ENCODE measurements at places on chromosomes 6 and 20.
A peak's percentile ranks its signal among the peaks of the same experiment; 100 is the strongest.

GRCh38 chr20:6200092-6200491 is 77.3 kb upstream of the FERMT1 start:
- no peak for DNase-seq

DNA sequence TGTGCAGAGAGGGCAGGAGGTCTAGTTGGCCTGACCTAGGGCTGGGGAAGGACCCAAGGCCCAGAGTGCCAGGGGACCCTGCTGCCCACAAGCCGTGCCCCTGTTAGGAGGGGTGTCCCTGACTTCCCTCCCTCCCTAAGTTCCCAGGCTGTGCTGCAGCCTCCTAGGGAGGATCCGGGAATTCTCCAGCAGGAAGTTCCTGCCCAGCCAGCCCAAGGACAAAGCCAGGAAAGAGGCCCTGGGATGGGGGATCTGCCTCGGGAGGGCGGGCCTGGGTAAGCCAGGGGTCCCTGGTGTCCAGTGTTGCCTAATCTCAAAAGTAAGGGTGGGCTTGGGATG is 9.3 kb upstream of the BAK1 start:
- DNase-seq = no peak

DNA sequence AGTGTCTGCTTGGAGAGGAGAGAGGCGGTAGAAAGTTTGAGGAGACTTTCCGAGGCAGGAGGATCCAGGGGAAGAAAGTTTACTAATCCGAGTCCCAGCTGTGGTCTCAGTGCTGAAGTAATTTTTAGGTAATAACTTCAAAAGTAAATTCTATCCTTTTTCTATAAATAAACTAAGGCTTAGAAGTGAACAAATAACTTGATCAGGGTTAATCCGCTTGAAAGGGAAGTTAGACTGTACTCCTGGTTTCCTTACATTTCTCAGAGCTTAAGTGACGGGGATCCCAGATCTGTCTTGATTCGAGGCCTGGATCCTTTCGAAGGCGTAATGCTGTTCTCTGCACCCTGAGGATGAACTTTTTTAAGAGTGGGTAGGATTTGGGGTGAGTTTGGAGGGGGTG is 2.6 kb downstream of the STK35 start:
- DNase-seq = no peak

DNA sequence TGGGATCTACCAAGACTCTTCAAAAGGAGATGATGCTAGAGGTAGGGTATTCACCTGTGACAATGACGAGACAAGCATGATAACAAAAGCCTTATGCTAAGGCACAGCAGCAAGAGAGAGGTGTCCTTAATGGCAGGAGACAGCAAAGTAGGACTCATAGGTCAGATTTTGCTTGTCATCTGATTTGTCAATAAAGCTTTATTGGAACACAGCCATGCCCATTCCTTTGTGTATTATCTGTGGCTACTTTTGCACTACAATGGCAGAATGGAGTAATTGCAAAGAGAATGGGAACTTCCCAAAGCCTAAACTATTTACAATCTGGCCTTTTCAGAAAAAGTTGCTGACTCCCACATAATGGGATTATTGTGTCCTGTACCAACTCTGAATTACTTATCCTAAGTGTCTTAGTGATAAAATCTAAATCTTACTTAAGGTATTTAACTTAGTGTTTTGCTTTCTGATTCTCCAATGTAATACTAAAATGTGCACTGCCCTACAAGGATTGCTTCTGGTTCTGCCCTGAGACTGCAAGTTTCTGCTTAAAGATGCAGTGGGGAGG is 221.6 kb downstream of the CDC5L start:
- DNase-seq = no peak

- peak; percentile 1 for DNase-seq
These were observed 301.6 kb upstream of the ADGRB3 start for GRCh38 chr6:68333442-68333841.

DNA sequence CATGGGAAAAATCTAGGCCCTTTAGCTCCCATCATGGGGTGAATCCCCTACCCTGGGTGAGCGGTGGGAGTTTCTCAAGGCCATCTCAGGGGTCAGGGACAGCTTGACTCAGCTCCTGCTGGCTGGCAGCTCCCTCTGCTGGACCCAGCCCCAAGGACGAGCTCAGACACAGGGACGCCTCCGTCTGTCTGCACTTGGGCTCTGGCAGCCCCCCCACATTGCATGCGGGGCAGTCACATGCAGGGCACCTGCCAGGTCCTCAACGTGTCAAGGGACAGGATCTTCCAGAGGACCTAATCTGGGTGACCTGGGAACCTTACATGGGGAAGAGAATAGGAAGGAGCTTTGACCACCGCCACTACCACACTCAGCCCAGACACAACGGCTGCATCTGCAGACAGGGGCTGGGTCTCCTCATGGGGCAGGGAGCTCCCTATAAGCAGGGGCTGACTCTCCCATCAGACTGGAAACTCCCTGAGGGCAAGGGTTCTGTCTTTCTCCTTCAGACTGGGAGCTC is 173.4 kb downstream of the MRPL14 start:
- no peak for DNase-seq

- no peak for DNase-seq
These were observed 133.5 kb downstream of the PLCB1 start for GRCh38 chr20:8265588-8265987.

GRCh38 chr6:138727182-138727581 is 46.4 kb upstream of the CCDC28A start:
- DNase-seq = no peak

GRCh38 chr6:2117447-2117846 is 128.0 kb downstream of the GMDS start:
- no peak for DNase-seq

GRCh38 chr20:38812182-38812581 is 6.7 kb downstream of the PPP1R16B start:
- DNase-seq = no peak

DNA sequence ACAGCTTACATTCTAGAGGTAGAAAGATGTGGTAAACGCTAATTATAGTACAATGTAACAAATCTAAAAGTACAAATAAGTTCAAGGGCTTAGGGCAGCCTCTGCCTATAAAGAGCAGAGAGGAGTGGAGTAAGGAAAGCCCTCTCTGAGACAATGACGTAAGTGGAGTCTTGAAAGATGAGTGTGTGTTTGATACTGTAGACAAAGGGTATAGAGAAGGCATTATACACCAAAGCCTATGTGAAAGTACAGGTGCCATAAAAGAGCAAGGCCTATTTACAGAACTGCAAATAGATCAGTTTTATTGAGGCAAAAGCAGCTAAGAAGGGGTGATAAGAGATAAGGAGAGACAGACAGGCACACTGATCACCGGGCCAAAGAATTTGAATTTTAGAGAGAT is 10.9 kb downstream of the GOPC start:
- no peak for DNase-seq

DNA sequence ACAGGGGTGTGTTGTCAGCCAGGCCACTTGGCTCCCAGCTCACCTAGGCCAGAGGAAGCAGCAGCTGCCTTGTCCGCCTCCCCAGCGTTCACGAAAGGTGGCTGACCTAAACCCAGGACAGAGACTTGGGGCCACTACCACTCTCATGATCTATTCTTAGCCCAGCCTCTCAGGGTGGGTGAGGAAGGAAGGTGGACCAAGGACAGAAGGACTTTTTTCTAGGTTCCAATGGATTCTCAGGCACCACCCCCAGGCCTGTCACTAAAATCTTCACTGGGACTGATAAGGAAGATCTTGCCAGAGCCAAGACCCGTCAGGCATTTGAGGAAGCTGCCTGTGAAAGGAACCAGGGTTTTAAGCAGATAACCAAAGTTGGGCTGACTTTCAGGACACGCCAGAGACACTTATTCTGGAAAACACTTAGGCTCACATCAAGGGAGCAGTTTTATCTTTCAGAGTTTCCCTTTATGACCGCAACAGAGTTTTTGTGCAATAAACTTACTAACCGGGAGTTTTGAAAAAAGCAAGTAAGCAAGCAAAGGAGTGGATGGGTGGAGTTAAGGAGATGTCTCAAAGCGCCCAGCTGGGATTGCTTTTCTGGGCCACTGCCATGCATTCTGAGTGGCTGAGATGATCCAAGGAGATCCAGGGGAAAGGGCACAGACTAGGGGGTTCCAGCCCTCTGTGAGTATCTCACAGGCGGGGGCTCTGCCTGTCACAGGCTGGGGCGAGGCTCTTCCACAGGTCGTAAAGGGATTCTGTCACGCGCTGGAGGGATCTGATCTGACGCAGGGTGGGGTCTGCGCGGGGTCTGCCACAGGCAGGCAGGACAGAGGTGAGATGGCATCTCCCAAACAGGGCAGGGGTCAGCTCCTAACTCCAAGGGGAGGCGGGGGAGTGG is 989 bp downstream of the FITM2 start:
- no peak for DNase-seq

DNA sequence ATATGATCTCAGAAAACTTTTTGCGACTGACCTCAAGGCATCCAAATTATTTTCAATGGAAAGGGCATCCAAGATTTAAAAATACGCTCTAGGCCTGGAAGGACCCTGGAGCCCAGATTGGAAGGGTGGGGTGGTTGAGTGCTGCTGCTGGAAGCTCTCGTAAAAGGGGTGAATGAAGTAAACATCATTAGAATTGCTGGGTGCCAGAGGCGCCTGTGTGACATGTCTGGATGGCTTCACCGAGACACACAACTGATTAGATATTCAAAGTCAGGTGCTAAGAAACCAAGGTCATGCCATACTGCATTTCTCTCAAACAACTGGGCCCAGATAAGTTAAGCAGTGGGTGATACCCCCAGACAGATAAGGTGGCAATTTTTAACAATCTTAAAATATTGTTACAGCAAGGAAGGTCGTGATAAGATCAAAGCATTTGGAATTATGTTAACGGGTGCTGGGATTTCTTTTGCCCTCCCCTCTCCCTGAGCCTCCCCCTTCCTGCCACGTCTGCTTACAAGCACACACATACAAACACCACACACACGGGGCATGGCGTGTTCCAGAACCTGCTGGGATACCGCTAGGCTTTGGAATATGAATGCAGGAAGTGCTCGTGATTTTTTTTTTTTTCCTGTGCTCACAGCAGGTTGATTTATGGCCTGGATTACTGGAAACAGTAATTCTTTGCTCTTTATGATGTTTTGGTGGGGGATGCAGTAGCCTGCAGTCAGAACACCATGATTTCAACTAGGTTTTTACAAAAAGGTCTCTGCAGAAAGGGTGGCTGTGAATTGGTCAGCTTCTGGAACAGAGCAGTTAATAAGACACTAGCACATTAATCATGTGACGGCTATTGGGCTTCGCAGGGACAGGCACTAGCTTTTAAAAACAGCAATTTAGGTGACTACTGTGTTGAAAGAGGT is 551.2 kb downstream of the QKI start:
- no peak for DNase-seq

- DNase-seq = no peak
These were observed 379.3 kb downstream of the CD109 start for GRCh38 chr6:74075323-74075722.

DNA sequence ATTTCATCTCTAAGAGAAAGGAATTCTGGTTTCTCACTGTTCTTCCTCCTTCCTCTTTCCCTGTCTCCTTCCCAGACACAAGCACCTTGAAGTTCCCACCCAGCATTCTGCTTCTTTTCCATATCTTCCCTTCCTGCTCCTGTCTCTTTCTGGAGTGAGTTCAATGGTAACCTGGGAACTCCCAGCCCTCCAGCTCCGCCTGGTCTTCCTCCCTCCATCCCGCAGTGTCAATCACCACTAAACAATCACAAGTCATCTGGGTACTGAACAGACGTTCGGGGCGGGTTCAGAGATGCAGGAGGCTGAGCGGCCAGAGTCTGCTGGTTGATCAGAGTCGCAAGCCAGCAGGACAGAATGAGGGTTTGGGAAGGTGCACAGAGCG is 7.7 kb downstream of the TTBK1 start:
- DNase-seq = no peak

DNA sequence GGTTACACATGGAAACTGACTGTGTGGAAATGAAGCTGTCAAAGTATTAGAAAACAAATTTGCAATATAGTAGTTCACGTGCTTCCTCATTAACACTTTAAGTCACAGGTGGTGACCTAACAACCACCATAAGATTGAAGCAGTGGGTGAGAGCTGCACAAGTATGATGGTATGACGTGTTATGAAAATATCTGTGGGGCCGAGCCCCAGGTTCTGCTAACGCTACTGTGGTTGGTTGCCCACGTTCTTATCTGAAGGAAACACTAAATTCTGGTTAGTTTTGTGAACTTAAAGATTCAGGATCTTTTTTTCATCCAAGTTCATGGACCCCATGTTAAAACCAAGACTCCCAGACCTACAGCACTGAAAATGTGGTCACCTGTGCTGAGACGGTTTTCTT is 243.0 kb upstream of the RIN2 start:
- no peak for DNase-seq

DNA sequence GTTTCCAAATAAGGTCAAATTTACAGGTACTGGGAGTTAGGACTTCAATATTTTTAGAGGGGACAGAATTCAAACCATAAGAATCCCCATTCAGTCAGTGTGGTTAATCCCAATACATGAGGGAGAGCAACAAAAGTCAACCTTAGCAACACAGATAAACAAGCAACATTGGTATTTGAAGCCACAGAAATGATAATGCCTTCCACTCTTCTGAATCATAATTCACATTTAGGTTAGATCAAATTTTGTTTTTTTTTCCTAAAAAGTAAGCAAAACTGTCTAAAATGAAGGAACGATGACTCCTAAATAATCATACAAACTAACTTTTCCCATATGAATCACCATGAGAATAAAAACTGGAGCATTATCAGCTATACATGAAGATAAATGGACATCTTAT is 246.0 kb upstream of the TENT5A start:
- no peak for DNase-seq

DNA sequence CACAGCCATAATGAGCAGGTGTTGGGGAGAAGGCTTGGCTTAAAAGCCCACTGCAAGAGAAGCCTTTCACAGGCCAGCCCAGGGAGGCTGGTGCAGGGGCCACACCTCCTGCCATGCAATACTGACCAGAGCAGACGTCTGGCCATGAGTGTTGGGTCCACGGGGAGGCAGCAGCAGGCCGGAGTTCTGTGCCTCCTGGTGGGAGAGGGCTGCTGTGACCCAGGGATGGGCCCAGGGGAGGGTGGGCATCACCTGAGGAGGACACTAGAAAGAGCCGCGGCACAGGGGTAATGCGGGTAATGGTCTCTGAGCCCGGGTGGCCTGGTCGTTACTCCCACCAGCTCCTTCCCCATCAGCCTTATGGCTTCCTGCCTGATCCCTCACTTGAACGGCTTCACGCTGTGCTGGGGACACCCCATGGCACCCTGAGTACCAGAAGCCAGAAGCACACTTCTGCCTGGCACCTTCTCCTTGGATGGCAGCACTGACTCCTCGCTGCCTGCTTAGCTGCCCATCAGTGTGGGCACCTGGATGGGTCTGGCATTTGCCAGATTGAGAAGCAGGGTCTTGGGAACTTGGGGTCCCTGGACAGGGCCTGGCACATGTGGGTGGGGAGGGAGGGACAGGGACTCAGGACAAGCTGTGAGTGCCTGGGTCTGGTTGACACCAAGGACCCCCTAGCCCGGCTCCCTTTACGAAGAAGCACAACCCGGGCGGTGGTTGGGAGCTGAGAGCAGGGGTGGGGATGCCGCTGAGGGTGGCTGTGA is 108.8 kb downstream of the ASXL1 start:
- DNase-seq = no peak

DNA sequence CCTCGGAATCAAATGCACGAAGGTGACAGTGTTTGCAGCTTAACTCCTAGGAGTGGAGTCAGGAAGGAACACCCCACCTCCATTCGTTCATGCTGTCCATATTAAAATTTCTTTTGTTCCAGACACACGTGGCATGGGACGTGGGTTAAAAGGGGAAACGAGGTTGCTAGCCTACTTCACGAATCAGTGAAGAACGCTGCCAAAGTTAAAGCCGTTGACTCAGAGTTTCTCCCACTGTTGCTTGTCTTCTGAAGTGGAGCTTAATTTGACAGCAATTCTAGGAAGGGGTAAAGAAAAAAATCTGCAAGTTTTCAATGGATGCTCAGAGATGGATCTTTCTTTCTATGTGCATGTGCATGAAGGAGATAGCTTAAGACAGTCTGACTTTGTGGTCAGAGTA is 499.1 kb downstream of the CD83 start:
- DNase-seq = no peak
